ENCODE measurements at places on chromosomes 12 and 14.

- DNase-seq, result no peak
These were observed 44.2 kb downstream of the CCDC175 start for GRCh38 chr14:59532419-59532818.

- no peak for DNase-seq
These were observed 5.5 kb downstream of the CYP46A1 start for GRCh38 chr14:99689266-99690236.

DNA sequence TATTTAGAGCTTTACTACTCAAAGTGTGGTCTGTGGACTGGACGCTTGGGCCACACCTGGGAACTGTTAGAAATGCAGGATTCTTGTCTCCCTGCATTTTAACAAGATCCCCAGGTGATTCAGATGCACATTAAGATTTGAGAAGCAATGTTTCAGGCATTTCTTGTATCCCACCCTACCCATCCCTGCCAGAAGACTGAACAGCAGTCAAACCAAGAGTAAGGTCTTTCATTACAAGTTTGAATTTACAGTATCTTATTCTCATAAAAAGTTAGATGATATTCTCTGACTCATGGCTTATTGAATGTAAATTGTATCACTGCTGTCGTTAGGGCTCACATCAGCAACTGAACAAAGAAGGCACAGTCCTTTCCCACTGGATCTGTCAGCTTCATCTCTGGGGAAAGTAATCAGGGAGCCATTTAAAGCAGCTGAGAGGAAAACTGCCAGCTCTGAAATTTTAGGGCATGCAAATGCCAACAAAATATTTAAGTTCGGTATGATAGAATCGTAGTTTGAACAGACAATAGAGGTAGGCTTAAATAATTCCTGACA lies 141.1 kb downstream of the AKAP6 start:
- DNase-seq, result peak; percentile 56

DNA sequence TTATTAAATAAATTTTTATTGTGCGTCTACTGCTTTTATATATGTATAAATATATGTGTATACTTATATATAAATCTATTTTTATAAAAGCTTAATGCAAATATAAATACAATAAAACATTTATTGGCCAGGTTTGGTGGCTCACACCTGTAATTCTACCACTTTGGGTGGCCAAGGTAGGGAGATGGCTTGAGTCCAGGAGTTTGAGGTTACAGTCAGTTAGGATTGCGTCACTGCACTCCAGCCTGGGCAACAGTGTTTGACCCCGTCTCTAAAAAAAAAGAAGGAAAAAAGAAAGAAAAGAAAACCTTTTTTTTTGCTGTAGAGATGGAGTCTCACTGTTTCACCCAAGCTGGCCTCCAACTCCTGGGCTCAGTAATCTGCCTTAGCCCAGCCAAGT lies 20.9 kb downstream of the ACTR6 start:
- DNase-seq, result peak; percentile 57

DNA sequence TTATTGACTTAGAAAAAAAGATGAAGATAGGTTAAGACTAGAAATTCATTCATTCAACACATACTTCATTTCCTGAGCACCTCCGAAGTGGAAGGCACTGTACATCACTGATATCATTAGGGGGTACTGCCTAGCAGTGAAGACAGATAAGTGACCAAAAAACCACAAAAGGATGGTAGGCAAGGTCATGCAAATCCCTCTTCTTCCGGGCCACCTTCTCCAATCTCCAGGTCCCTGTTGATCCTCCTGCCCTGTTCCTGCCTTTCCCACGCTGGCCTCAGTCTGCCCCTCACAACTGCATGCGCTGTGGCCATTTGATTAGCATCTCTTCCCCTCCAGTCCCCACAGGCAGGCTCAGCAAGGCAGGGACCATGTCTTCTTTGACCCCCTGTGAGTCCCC lies 60.8 kb downstream of the SETD3 start:
- DNase-seq, result no peak

DNA sequence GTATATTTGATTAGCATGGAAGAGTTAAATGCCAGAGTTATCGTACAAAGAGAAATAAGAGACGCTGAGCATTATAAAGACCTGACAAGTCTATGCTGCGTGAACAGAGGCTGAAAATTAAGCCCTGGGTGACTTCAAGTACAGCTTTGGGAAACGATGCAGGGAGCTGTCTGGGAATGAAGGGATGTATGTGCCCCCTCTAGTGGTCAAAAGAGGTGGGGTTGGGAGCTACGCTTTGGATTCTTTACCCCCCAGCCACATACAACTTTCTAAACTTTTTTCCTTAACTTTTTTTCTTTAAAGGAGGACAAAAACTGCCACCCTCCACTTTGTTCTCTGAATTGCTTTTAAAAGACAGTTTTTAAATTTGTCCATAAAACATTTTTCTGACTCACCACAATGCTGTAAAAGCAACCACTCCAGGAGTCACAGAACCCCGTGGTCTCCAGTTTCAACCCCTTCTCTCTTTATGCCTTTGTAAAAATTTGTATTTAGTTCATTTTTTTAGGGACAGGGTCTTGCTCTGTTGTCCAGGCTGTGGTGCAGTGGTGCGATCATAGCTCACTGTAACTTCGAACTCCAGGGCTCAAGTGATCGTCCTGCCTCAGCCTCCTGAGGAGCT lies 59.4 kb downstream of the ZNF664 start:
- DNase-seq, result peak; percentile 73

DNA sequence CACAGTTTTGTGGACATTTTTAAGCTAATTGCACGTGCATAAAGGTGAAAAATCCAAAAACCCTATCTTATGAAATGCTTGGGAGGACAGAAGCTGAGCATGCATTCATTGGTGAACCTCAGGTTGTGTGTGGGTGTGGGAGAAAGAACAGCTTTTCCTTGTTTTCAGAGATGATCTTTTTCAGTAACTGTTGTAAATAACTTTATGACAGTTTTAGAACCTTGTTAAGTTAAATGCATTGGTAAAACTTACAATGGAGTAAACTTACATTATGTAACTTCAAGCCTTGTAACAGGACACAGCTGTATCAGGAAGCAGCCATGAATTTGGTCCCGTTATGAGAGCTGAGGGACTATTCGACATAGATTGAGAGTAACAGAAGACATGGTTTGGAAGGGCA lies 587.4 kb downstream of the GALC start:
- no peak for DNase-seq

GRCh38 chr12:102438827-102439210 lies 41.5 kb downstream of the IGF1 start:
- no peak for DNase-seq

DNA sequence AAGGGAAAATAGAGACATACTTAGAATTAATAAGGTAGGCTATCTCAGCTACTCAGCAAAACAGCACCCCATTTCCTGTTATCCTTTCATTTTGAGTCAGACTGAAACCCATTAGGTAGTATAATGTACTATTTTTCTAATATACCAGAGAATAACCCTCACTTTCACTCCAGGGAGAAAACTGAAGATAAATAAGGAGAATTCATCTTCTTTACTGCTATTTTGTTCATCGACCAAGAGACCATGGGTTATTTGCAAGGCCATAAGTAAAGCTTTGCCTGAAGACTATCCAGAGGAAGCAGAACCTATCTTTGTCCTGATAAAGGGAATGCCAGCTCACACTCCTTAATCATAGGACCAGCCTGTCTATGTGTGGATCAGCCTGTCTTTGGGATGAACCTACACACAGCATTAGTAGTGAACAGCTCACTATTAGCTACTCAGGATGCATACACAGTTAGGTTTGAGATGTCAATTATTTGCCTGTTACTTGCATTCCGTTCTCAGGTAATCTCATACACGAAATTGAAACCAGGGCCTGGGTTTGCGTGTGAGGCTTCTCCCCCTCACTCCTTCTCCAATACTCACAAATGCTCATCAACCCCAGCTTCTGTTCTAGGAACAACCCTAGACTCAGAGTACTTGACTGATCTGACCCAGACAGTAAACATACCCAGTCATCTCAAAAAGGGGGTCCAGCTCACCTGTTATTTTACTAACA lies 124.4 kb downstream of the DAD1 start:
- no peak for DNase-seq

DNA sequence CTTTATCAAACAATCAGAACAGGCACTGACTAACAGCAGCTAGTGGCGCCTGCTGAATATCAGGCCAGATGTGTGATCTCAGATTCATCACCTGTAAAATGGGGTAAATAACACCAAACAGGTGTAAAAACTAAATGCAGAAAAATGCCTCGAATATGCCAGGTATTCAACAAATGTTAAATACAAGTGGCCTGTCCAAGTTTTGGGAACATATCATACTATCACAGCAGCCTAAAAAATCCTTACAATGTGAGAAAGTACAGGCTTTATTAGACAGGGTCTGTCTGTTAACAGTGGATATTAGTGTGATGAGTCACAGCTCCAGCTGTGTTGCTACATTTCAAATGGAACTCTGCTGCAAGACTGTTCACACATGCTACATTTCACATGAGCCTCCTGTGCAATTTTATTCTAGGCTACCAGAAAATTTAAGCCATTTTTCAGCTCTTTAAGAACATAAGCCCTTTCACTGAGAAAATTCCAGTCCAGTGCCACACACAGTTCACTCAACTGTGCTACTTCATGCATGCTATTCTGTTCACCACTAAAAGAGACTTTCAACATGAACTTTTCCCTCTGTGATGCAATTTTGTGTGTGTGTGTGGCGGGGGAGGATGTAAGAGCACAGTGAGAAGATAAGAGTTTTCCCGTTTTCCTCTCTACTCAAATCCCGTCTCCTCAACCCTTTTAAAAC lies 56.7 kb downstream of the MSRB3 start:
- DNase-seq, result peak; percentile 60

DNA sequence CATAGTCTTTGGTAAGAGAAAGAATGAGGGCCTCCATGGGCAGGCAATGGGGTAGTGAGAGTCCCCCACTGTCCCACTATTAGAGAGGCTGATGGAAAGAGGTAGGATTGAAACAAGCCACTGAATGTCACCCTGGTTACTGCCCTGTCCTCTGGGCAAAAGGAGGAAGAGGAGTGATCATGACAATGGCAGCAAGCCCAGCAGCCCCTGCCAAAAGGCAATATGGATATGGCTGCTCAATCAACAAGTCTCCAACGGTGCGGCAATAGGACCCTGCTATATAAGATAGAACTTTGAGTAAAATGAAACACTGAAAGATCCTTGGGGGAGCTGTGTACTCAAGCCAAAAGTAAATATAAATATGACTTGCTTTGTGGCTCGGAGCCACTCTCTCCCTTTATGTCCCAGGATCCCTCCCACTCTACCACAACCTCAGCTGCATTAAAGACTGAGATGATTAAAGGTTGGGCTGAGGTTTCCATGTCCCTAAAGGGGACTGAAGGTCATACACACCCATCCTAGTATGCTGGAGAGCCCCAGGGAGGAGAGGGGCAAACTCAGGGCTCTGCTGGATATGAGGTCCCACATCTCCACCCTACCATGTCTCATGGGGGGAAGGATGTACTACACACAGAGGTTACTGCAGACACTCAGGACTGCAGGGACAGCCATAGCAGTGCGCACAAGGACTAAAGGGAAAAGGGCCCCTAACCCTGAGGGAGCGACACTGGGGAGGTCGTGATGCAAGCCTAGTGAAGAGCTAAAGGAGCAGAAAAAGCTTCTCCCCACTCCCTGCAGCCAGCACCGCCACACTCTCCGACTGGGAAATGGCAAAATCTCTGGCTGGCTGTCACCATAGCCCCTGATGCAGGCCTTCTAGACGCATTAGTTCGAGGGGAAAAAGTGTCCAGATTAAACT lies 5.9 kb downstream of the POMT2 start:
- DNase-seq, result peak; percentile 47

GRCh38 chr14:95759941-95760340 lies 46.0 kb upstream of the TCL1A start:
- DNase-seq, result no peak

DNA sequence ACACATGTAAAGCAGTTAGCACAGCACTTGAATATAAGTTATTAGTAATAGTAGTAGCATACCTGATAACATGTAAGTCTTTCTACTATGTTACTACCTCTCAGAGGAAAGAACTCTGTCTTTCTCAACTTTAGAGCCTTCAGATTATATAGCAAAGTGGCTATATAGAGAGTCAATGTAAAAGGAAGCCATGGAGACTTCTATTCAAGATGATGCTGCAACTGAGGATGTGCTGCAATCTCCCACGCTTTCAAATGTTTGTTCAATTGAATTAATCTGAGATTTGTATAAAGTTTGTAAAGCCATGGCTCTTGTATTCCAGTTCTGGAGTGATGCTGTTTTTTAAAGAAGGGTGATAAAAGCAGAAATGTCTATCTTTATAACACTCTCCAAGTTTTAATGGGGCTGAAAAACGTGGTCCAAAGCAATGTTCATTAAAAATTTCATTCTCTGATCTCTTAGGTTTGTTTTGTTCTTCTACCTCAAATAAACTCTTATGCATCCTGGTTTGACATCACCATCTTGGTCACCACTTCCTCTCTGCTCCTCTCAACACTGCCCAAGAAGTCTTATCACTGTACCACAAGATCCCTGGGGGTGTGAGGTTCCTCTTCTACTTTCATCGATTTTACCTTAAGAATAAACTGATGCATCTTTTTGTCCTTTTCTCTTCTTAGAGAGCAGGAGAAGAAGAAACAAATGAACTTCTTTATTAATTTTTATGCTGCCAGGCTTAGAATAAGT lies 40.6 kb downstream of the C12orf42 start:
- DNase-seq, result no peak

DNA sequence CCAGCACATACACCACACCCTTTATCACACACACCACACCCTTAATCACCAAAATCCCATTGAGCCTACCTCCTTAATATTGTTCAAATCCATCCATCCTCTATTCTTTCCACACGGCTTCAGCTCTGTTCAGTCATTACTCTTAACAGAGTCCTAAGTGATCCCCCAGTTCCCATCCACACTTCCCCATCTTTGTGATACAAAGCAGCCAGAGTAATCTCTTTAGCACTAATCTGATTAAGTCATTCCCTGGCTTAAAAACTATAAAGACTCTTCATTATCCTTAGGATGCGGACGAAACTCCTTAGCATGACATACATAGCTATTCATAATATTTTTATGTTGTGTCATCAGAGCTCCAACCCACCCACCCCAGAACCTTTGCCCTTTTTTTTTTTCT lies 14.7 kb upstream of the MFAP5 start:
- no peak for DNase-seq

DNA sequence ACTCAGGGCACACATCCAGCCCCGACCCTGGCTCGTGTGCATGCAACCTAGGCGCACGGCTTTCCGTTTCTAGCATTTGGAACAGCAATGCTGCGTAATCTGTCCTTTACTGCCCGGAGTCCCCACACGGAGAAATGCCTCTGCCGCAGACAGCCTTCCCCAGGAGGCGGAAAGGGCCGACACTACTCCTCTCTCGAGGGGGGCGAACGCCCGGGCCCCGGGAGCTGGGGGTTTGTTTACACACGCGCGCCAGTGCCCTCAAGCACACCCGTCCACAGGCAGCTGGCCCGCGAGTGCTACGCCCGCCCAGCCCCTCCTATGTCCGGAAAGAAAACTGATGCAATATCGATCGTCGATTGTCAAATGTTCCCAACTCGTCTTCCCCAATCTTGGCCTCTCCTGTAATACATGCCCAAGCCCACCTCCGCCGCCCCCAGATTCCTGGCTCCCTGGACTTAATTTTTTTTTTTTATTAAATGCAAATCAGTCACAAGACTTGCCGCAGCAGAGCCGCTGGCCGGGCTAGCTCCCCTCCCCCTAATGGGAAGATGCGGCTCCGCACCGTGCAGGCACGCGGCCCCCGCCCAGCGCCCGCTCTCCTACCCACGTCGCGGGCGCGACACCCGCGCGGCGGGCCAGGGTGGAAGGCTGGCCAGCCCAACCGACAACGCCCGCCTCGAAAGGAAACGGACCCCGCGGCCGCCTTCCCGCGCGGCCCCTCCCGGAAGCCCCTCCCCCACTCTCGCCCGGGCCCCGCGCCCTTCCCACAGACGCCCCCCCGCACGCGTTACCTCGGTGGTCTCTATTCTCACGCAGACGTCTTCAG lies 642 bp downstream of the SLC38A2 start:
- DNase-seq, result peak; percentile 35

- DNase-seq, result no peak
These were observed 78.5 kb downstream of the VCPKMT start for GRCh38 chr14:50037852-50038251.
